ENCODE measurements at places on chromosomes 3 and 15.

DNA sequence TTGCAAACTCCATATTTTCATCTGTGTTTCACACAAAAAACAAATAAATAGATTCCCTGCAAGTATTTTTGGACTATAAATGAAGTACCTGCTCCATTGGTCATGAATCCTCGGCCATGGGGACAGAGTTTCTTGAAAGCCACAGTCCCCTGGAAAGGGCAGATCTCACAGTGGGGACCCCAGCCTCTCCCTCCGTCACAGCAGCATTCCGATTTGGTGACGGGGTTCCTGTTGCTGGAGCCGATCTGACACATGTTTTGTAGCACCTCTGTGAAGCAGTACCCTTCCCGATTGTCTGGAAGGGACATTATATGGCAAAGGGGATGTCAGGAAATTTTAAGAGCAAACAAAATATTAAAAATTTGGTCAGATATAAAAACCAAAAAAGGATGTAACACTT is 96.2 kb downstream of the DUT start:
- no peak overlapping the region for H3K4me3 ChIP-seq
- no peaks in the 10 kb centered on the region for H3K36me3 ChIP-seq
- DNase-seq: no peak
- H3K27me3 ChIP-seq: no peaks in the 10 kb centered on the region

DNA sequence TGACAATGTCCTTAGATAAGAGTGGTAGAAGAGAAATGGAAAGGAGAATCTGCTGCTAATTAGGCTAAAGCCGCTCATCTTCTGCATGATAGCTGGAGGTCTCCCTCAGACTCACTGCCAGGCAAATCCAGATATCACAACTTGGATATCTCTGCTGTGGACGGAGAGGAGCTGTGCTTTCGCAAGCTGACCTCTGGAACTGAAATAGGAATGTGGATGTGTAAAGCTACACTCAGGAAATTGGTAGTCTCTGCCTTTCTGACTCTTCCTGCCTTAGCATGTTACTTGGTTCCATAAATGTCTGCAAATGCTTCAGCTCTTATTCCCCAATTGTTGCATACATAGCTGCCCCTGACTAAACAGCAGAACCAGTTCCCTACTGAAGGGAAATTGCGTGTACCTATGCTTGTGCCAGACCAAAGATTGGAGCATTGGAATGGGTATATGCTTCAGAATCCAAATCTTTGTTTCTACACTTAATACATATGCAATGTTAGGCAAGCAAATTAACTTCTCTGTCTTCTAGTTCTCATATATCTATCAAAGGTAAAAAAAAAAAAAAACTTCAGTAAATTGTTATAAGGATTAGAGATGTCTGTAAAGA is 74.7 kb upstream of the ROBO2 start:
- H3K27ac ChIP-seq: no peak overlapping the region
- H3K4me1 ChIP-seq: no peaks in the 10 kb centered on the region
- no peaks in the 10 kb centered on the region for H3K27me3 ChIP-seq
- H3K4me3 ChIP-seq: no peak overlapping the region
- no peak for DNase-seq
- H3K36me3 ChIP-seq: no peaks in the 10 kb centered on the region

- H3K36me3 ChIP-seq: no peaks in the 10 kb centered on the region
- no peaks in the 10 kb centered on the region for H3K4me1 ChIP-seq
- H3K27me3 ChIP-seq: no peaks in the 10 kb centered on the region
- H3K4me3 ChIP-seq: no peak overlapping the region
- DNase-seq: no peak
Measured at GRCh38 chr3:157692468-157692867, 189.3 kb upstream of the VEPH1 start.

DNA sequence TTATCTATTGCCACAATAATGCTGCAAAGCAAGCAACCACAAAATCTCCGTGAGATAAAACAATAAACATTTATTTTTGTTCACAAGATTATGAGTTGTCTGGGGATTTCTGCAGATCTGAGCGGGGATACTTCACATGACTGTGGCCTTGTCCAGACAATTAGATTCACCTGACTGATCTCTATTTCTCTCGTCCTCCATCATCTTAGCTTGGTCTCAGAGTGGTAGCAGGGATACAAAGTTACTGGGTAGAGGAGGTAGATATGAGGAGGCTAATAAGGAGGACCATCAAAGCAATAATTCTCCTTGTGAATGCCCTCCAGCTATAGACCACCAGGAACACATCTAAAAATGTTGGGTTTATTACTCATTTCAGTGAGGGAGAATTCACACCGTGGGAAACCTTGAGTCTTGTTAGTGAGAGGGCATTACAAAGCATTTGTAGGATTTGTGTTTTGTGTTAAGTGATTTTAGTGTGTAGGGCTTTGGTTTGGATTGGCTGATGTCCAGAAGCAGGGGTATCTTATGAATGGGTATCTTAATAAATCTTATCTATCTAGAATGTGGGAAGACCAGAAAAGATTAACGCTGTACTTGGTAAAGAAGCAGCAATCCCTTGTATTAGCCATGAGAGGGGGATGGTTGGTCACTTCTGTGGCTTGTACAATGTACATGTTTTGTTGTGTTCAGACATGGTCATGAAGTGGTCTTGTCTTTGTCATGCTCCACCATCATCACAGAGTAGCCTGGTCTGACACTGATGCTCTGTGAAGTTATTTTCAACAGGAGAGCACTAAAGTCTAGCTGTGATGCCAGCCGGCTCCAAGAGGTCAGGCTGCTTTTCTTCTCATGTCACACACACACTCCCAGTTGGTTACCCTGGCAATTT is 287.6 kb upstream of the STT3B start:
- no peaks in the 10 kb centered on the region for H3K36me3 ChIP-seq
- no peak overlapping the region for H3K27ac ChIP-seq
- H3K27me3 ChIP-seq: no peaks in the 10 kb centered on the region
- H3K4me1 ChIP-seq: peaks cover 6% of the 10 kb centered on the region

DNA sequence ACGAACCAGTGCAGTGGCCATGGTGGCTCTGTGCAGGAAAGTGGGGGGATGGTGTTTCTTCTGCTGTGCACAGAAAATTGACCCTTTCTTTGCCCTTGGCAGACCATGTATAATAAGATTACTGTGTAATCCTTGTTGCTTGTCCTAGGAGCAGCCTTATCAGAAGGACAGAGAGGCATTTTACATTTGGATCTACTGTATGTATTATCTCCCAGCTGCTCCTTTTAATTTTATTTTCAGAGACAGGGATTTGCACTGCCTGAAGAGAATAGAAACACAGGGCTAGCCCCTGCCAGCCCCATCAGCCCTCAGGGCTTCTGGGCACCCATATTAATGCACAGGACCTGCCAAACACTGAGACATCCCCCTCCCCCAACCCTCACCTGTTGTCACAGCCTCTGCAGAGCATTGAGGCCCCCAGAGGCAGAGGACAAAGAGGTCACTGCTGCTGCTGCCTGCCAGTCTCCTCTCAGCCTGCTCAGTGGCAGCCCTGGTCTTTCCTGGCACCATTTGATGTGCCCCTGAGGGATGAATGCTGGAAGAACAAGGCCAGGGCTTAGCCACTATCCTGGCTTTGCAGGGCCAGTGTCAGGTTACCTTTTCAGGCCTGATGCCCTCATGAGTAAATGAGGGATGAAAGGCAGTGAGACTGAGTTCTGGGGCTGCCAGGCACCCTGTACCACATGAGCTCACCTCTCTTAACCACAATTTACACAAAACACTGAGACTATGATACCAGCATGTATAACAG is 533.4 kb downstream of the NTRK3 start:
- no peak overlapping the region for H3K4me3 ChIP-seq
- H3K36me3 ChIP-seq: no peaks in the 10 kb centered on the region
- no peaks in the 10 kb centered on the region for H3K4me1 ChIP-seq
- no peak overlapping the region for H3K27ac ChIP-seq

- no peaks in the 10 kb centered on the region for H3K36me3 ChIP-seq
- H3K27ac ChIP-seq: no peak overlapping the region
- H3K27me3 ChIP-seq: no peaks in the 10 kb centered on the region
- no peaks in the 10 kb centered on the region for H3K4me1 ChIP-seq
- DNase-seq: no peak
Measured at GRCh38 chr3:123733341-123733740, 148.5 kb upstream of the HACD2 start.

DNA sequence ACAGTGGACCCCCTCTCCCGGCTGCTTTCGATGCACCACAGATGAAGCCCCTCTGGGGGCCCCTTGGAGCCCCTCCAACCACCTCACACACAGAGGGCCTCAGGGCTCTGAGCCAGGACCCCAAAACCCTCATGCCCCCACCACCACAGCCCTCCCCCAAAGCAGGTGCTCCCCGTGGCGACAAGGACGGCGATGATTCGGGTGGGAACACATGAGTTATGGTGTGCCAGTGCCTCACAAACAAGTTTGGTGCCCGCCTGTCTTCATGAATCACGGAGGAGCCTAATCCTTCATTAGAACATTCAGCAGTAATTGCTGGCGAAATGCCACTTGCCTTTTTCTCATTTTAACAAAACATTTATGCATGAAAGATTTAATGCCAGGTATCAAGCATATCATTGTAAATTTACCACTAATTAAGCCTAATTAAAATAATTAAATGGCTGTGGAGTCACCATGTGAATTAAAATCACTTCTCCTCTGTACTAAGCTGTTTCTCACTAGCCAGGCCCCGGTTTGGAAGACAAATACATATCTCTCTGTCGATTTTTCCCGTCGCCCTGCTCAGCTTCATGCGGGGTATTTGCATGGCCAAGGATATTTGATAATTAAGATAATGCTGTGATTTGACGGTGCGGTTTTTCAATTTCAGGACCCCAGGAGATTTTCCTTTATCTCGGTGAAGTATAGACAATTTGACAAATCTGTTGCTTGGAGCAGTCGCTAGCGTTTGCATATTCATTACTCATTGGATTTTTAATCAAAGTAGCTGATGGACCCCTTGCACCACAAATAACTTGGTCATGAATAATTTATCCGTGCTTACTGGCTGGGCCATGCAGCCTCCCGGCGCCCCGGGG is 157.0 kb downstream of the TLE3 start:
- H3K36me3 ChIP-seq: no peaks in the 10 kb centered on the region
- peaks cover 5% of the 10 kb centered on the region for H3K27me3 ChIP-seq
- no peak for DNase-seq
- H3K27ac ChIP-seq: peak overlapping the region; percentile 38
- H3K4me3 ChIP-seq: no peak overlapping the region

- peaks cover 38% of the 10 kb centered on the region for H3K36me3 ChIP-seq
- no peaks in the 10 kb centered on the region for H3K27me3 ChIP-seq
- no peak for DNase-seq
- H3K4me1 ChIP-seq: peaks cover 77% of the 10 kb centered on the region
- H3K27ac ChIP-seq: peak overlapping the region; percentile 95
Measured at GRCh38 chr15:31331389-31331788, 4.8 kb downstream of the KLF13 start.

GRCh38 chr3:138114988-138115971 is at the start of gene DZIP1L:
DZIP1L (minus strand) TSS chr3:138115608; CDS start chr3:138103971, 11,637 bp downstream.
- H3K4me1 ChIP-seq: peaks cover 14% of the 10 kb centered on the region
- H3K27me3 ChIP-seq: peaks cover 22% of the 10 kb centered on the region
- no peaks in the 10 kb centered on the region for H3K36me3 ChIP-seq
- H3K4me3 ChIP-seq: peak within 1 kb of the TSS; percentile 86
- no peak for DNase-seq

- H3K4me1 ChIP-seq: no peaks in the 10 kb centered on the region
- H3K27ac ChIP-seq: peak overlapping the region; percentile 56
- no peak for DNase-seq
Measured at GRCh38 chr15:40285554-40286011, 2.7 kb upstream of the ANKRD63 start.

DNA sequence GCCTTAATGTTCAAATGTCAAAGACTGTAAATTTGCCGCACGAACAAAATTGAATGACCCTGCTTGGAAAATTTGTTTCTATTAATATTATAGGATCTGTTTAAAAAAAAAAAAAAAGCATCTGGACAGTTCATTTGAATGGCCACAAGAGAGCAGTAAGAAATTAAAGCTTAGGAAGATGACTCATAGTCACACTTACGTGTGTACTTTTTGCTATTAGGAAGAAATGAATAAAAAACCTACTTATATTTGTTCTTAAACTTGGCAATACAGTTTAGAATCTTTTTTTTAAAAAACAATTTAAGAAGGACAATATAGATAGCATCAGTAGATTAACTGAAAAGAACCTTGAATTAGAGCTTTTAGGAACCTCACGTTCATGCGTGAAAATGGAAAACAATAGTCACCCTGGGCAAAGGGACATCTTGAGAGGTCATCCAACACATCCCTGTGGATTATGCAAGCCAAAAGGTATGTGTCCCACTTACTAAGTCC is 621.8 kb downstream of the MECOM start:
- H3K4me3 ChIP-seq: no peak overlapping the region
- H3K27ac ChIP-seq: no peak overlapping the region
- H3K36me3 ChIP-seq: no peaks in the 10 kb centered on the region
- no peak for DNase-seq
- H3K27me3 ChIP-seq: no peaks in the 10 kb centered on the region

- no peaks in the 10 kb centered on the region for H3K27me3 ChIP-seq
- H3K4me3 ChIP-seq: peak overlapping the region; percentile 88
- H3K27ac ChIP-seq: peak overlapping the region; percentile 92
- peaks cover 53% of the 10 kb centered on the region for H3K4me1 ChIP-seq
- DNase-seq: no peak
Measured at GRCh38 chr15:90200534-90201129, 498 bp upstream of the SEMA4B start.

- no peaks in the 10 kb centered on the region for H3K36me3 ChIP-seq
- H3K27ac ChIP-seq: no peak overlapping the region
- DNase-seq: no peak
Measured at GRCh38 chr15:35111861-35112260, 26.8 kb upstream of the NANOGP8 start.

DNA sequence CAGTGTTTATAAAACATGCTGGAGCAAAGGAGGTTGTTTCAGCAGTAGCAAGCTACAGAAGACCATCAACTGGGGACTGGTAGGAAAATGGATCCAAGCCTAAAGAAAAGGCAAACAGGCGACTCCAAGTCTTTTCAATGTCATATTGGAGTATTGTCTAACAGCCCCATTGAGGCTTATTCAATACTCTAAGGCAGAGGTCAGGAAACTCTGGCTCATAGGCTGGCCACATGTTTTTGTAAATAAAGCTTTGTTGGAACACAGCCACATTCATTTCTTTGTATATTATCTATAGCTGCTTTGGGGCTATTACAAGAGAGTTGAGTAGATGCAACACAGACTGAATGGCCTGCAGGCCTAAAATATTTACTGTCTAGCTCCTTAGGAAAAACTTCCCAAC is 77.5 kb downstream of the RPL22L1 start:
- H3K4me1 ChIP-seq: no peaks in the 10 kb centered on the region
- H3K4me3 ChIP-seq: no peak overlapping the region
- H3K36me3 ChIP-seq: no peaks in the 10 kb centered on the region
- no peak for DNase-seq
- no peak overlapping the region for H3K27ac ChIP-seq

- no peaks in the 10 kb centered on the region for H3K4me1 ChIP-seq
- no peak overlapping the region for H3K27ac ChIP-seq
- H3K4me3 ChIP-seq: no peak overlapping the region
- no peaks in the 10 kb centered on the region for H3K36me3 ChIP-seq
Measured at GRCh38 chr3:96017556-96017955, 796.8 kb upstream of the EPHA6 start.

GRCh38 chr15:55402707-55403106 is 5.5 kb downstream of the CCPG1 start:
- H3K27ac ChIP-seq: no peak overlapping the region
- H3K4me1 ChIP-seq: peaks cover 15% of the 10 kb centered on the region
- H3K27me3 ChIP-seq: no peaks in the 10 kb centered on the region

Measured in naive thymus-derived CD8-positive, alpha-beta T cell (primary cell).